ENCODE measurements at places on chromosomes 13 and 19.

DNA sequence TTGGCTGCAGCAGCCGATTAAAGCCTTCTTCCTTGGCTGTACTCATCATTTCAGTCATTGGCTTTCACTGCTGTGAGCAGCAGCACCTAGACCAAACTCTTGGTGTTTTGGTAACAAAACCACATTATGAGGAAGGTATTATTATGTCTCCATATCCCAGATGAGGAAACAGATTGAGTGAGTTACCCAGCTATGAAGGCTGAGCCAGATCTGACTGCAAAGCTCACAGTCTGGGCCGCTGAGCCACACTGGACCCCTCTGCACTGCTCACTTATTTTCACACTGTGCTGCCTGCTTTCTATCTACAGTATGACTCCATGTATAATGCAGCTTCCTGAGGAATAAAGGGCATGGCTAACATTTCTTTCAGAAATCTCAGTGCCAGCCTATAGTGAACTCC is 24.5 kb downstream of the CRYL1 start:
- DNase-seq: no peak

DNA sequence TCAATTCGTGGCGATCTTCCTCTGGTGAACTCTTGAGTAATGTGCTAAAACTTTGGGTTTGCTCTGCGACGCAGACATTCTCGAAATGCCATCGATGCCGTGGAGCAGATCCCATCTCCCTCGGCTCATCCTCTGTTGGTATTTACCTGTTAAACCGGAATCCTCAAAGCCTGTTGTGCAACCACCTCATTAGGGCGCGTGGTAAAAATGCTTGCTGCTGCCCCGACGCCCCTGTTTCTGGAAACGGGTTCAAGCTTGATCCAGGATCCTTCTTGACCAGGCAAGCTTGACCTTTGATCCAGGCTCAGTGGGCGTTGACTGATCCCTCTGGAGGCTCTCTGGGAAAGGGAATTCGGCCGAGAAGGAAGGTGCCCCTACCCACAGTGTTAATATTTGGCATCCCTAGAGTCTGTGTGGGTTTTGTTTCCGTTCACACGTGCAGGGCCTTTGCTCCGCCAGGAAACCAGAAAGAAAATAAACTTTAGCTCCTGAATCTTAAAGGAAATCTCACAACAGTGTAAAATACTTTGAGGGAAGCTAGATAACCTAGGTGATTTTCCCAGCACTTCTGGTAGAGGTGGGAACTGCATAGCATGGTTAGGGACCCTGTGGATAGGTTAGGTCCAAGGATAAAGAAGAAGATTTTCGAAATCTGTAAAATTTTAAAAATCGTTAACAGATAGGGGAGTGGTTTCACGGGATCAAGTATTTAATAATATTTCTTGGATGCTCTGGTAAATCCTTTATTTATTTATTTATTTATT is 1.1 kb downstream of the LSM14A start:
- no peak for DNase-seq

DNA sequence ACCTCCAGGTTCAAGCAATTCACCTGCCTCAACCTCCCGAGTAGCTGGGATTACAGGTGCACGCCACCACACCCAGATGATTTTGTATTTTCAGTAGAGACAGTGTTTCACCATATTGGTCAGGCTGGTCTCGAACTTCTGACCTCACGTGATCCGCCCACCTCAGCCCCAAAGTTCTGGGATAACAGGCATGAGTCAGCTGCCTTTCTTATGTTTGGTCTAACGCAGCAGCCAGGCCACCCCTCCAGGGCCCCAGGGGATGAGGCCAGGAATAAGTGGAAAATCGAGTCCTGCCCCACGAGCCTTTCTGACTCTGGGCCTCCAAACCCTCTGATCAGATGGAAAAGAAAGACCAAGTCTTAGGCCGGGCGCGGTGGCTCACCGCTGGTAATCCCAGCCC is 44.5 kb downstream of the CERS4 start:
- no peak for DNase-seq

DNA sequence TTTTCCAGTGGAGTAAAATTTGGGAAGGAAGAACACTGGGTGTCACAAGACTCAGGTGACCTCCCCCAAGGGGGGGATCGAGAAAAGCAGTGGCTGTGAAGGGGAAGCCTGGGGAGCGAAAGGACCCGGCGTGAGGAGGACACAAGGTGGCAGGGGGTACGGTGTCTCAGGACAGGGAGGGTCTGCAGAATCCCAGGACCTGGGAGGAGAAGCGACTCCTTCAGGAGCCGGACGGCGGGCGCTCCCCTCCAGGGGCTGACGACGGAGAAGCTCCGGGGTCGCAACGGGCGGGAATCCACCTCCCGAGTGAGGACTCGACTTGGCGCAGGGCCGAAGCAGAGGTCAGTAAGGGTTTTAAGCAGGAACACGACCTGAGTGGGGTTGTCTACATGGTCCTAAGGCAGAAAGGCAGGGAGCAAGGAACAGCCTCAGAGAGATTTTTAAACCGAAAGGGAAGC is 529 bp downstream of the ZNF836 start:
- DNase-seq: no peak

DNA sequence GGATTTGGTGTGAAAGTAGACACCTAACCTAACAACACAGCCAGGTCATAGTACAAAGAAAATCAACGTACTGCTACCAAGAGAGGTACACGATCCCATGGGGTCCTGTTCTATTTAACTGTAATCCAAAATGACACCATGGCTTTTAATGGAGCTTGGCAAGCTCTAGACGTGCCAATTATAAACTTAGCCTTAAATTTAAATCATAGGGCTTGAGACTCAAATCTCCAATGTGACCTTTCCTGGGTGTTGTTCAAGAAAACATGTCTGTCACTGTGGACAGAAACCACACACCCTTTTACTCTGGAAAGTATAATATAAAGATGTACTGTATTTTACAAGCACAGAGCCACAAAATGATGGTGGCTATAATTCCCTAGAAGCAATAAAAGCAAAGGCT is 299.3 kb downstream of the ENOX1 start:
- DNase-seq: no peak

GRCh38 chr19:5128251-5128935 is 159.5 kb downstream of the KDM4B start:
- no peak for DNase-seq

- no peak for DNase-seq
These were observed 107.2 kb downstream of the EDNRB start for GRCh38 chr13:77811381-77811780.

DNA sequence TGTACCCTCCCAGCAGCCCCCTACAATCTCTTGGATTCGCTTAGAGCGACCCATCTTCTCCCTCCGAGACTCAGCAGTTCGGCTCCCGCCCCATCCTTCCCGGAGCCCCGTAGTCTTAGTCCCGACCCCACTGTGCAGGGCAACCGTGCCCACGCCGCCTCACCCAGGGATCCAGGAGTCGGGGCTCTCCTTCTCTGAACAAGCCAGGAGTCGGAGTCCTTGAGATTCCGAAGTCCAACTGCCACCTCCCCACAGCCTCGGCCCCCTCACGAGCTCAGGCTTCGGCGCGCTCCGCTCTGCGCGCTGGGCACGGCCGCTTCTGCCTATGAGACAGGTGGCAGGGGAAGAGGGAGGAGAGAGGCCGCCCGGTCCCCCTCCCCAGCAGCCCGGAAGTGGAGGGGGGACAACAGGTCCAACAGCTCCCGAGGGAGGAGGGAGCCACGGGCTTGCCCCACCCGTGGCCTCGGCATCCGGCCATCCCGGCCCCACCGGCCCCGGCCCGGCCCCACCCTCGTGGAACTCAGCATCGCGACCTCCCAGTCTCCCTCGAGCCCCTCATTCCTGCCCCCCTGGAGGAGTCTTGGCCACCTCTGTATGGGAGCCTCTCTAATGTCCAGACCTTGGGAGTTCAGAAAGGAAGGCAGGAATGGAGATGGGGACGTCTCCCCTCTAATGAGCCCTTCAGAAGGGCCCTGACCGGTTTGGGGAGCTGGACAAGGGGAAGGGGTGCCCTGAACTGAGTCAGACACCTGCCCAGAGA is at the start of gene PHLDB3:
PHLDB3 (minus strand) TSS at position 321 of the 760 bp plus-strand sequence. CDS start 628 bp downstream, outside the sequence.
- DNase-seq: no peak

GRCh38 chr19:50036908-50037307 is 11.1 kb downstream of the ZNF473 start:
- DNase-seq: no peak

DNA sequence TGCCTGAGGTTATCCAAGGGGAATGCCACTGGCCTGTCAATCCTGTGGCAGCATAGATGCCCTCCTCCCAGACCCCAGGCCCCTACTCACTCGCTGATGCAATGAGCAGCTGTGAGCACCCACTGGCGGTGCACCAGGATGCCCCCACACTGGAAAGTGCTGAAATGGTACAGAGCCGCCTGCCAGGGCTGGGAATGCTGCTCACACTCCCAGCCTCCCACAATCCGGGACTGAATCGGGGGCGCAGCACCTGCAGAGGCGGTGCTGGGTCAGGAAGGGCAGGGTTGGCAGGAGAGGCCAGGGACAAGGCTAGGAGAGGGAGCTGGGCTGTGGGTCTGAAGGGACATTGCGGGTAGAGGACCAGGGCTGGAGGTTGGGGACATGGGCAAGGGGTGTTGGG is 2.0 kb downstream of the KLK1 start:
- DNase-seq: no peak

DNA sequence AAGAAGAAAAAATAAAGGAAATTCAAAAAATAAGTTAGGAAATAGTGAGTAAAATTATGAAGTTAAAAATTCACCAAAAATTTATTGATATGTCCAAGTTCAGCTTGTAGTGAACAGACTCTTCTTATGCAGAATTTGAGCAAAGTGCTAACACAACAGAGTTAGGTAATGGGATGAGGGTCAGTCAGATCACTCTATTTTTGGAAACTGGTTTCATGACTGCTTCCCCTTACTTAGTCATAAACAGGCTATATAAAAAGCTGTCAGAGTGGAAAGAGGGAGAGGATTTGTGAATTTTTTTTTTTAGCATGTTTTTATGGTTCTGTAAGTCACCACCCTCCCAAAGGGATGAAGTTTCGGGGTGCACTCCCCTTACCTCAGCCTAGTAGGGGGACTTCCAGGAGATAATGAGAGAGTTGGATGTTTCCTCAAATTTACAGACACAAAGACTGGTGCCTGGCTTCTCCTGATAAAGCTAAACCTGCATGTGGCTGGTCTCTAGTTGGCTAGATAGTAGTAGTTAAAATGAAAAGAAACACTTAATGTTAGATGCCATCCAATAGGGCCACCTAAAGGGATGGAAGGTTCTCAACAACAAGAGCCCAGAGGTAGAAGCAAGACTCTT is 4.5 kb downstream of the CPB2 start:
- DNase-seq: no peak

DNA sequence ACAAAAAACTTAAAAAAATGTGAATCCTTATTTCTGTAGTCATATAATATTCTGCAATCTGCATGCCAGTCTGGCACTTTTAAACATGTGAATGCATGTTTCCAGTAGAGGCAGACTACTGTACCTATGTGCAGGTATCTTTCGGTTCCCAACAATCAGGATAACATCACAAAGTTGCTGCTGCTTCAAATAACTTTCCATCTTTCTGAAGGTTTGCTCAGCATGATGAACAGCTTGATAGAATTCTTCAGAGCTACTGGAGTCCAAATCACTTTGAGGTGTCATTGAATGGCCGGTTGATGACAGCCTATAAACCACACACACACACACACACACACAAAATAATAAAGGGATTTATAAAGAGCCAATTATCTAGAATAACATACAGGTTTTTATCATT is 132.1 kb upstream of the ATXN8OS start:
- no peak for DNase-seq

GRCh38 chr13:97978651-97979050 is 25.2 kb downstream of the IPO5 start:
- no peak for DNase-seq

GRCh38 chr13:114082849-114083645 is 49.4 kb downstream of the RASA3 start:
- no peak for DNase-seq

DNA sequence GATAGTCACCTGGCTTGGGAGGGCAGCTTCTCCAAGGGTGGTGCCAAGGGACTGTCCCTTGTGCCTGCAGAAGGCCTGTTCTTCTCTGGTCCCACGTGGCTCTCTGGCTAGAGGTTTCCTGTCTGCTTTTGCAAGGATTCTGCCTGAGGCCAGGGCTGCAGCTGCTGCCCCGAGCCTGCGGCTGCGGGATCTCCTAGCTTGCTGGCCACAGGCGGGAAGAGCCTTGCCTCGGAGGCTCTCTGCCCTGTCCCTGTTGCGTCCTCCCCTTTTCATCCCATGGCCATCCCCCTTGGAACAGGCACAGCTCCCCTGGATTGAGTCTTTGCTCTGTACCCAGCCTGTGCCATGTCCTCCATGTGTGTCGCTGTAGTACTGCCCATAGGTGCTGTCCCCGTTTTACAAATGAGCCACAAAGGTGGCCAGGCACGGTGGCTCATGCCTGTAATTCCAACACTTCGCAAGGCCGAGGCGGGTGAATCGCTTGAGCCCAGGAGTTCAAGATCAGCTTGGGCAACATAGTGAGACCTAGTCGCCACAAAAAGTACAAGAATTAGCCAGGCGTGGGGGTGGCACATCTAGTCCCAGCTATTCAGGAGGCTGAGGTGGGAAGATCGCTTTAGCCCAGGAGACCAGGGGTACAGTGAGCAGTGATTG is 9.1 kb downstream of the IRF3 start:
- DNase-seq: no peak

GRCh38 chr13:22487932-22488331 is 692.8 kb upstream of the SGCG start:
- no peak for DNase-seq

DNA sequence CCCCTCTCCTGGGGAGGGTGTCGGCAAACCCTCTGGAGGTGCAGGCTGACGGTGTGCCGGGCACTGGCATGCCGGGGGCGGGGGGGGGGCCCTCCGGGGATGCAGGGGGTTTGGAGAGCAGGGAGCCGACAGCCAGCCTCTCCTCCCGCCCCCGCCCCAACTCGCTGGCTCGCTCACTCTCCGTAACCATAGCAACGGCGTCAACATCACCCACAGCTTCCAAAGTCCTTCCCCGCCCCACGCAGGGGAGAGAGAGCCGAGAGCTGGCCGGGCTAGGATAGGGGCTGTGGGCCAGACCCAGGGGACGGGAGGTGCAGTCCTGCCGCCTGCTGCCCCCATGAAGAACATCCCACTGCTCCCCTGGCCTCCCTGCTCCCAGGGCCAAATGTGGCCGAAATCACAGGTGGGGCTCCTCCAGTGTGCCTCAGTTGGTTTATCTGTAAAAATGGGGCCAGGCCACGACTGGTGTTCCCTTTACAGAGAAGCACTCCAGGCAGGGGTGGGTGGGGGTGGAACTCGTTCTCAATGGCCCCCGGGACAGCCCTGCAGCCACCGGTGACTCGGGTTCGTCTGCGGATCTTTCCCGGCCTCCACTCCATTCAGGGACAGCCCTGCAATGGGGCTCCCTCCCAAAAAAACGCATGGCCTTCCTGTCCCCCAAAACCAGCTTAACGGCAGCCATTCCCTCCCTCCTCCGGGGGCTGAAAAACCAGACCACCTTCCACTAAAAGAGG is 3.2 kb downstream of the KLF16 start:
- no peak for DNase-seq

- no peak for DNase-seq
These were observed 2636.9 kb upstream of the PCDH20 start for GRCh38 chr13:64052521-64052920.

DNA sequence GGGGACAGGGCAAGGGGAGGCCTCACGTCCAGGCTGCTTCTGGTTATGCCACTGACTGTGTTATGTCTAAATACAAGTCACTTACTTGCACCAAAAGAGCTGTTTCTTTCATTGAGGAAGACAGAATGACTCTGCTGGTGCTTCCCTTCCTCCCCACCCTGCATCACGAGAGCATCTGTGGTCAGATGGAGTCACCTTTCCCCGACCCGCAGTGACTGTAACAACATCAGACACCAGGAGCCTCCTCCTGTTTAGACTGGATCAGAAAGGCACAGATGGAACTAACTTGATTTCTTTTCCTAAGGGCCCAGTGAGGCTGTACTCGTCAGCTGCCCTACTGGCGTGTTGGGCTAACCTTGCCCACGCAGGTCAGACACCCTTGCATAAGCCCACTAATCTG is 90.3 kb upstream of the ZNF536 start:
- DNase-seq: no peak
